ENCODE measurements at places on chromosomes 6 and 20. TPM values are rescaled to one million over a fixed set of nuclear protein-coding genes. Genes with fewer than 3 reads are reported as not detected.

The KCNK5 gene
- total RNA-seq = 0.76 TPM

The ECT2L gene
- total RNA-seq = 0.33 TPM

The LY6G6F gene
- not detected for total RNA-seq

The IL20RA gene
- 0.60 TPM for total RNA-seq

The ANKRD66 gene
- total RNA-seq = not detected

The TULP1 gene
- total RNA-seq = not detected

The SLC17A1 gene
- not detected for total RNA-seq

The PPP1R3G gene
- total RNA-seq = 4.2 TPM

The MYB gene
- 0.23 TPM for total RNA-seq

The PPP1R16B gene
- total RNA-seq = 8.5 TPM

The GRM1 gene
- total RNA-seq = 0.05 TPM

The LRRC73 gene
- total RNA-seq = 0.90 TPM

The SYNDIG1 gene
- total RNA-seq = 22.5 TPM

The HRH3 gene
- total RNA-seq = not detected

The REV3L gene
- total RNA-seq = 70.7 TPM

The RPP40 gene
- 5.0 TPM for total RNA-seq

The COL9A3 gene
- 1.9 TPM for total RNA-seq

The KIAA1755 gene
- total RNA-seq = 18.6 TPM

The BPIFB2 gene
- total RNA-seq = not detected

The FAM210B gene
- total RNA-seq = 40.3 TPM

The TRDN gene
- 10.3 TPM for total RNA-seq

The ASIP gene
- not detected for total RNA-seq

The PAK5 gene
- not detected for total RNA-seq

The DPPA5 gene
- total RNA-seq = not detected

The EEF1E1 gene
- total RNA-seq = 16.0 TPM

The GCNT2 gene
- 2.6 TPM for total RNA-seq

The DEFB132 gene
- not detected for total RNA-seq

The VAPB gene
- 59.0 TPM for total RNA-seq

The CGA gene
- not detected for total RNA-seq

The TRAPPC3L gene
- total RNA-seq = 0.33 TPM

The DSP gene
- 3.4 TPM for total RNA-seq

The RNF146 gene
- total RNA-seq = 46.7 TPM

The MOG gene
- 0.69 TPM for total RNA-seq

The SNPH gene
- 8.9 TPM for total RNA-seq

The HLA-G gene
- total RNA-seq = 0.19 TPM

The TAAR8 gene
- not detected for total RNA-seq

The PNLDC1 gene
- 0.19 TPM for total RNA-seq

The MEI4 gene
- total RNA-seq = 0.05 TPM

The GRM4 gene
- total RNA-seq = not detected
